Stimulated activated CD4-positive, alpha-beta T cell treated with anti-CD3 and anti-CD28 coated beads, Interleukin-15, amount 100 ng/mL, for 1 hour (primary cell): ENCODE measurements at places on chromosomes 1 and 21.

DNA sequence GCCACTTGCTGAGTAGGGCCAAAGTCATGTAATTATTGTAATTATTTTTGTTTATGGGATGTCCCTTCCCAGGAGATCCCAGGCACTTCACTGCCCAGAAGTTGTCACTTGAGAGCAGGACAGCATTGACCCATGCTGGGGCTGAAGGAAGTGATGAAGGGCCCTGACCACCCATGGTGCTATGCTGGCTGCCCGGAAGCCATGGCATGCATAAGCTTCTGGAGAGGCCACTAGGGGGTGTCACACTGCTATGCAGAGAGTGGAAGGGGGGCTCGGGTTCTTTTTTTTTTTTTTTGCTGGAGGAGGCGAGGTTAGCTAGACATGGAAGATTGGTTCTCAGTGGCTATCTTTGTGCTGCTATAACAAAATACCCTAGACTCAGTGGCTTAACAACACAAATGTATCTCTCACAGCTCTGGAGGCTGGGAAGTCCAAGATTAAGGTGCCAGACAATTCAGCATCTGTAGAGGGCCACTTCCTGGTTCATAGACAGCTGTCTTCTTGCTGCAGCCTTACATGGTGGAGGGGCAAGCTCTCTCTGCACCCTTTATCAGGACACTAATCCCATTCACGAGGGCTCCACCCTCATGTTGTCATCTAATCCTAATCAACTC, 84.9 kb downstream of the CNIH3 start:
- no peak for DNase-seq

DNA sequence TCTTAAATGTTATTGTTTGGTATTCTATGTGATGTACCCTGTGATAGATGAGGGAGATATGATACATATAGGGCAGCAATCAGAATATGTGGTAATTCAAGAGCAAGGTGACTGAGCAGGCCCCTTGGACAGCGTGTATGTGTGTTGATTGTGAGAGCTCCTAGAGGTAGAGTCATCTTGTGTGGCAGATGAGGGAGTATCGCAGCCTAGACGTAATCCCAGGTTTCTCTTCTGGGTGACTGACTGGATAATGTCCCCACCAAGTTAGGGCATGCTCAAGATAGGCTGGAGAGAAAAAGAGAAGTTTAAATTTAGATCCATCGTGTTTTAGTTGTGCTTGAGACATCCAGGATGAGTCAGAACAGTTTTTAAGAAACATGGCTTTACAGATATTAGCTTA, 185.3 kb downstream of the ZP4 start:
- no peak for DNase-seq

- DNase-seq = no peak
Observed at GRCh38 chr1:107620753-107621152, 344.2 kb downstream of the VAV3 start.

DNA sequence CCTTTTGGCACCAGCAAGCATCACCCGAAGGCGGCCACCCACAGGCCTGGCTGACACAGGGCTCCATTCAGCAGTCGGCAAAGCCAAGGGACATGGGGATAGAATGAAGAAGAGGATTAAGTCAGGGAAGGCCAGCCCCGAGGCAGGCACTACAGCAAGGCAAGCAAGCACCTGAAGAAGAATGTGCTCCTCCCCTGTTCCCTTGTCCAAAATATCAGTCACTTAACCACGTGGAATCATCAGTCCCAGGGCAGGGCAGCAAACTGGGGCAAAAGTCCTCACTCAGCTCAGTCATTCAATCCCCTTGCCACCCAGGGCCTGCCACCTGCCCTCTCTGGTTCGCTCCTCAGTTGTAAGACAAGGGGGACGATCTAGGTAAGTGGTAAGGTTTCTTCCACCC, 9.3 kb downstream of the KANK4 start:
- no peak for DNase-seq

GRCh38 chr21:29018540-29018939, 609 bp downstream of the RWDD2B start:
- DNase-seq = no peak

DNA sequence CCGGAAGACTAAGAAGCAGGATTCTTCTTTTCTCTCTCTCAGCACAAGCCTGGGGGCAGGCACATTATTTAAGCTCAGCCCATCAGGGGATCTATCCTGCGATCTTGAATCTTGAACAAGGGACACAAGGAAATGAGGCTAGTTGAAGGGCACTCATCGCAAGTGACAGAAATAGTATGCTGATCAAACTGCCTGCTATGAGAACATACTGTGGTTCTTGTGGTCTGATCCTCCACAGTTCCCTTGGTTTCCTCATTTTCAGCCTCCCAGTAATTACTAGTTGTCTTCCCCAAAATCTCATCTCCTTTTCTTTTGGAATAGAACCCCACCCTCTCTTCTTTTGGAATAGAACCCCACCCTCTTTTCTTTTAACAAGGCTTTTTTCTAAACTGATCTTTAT, 6.5 kb downstream of the ANKRD45 start:
- no peak for DNase-seq

- DNase-seq = no peak
Observed at GRCh38 chr1:83794384-83794783, 204.5 kb downstream of the TTLL7 start.

DNA sequence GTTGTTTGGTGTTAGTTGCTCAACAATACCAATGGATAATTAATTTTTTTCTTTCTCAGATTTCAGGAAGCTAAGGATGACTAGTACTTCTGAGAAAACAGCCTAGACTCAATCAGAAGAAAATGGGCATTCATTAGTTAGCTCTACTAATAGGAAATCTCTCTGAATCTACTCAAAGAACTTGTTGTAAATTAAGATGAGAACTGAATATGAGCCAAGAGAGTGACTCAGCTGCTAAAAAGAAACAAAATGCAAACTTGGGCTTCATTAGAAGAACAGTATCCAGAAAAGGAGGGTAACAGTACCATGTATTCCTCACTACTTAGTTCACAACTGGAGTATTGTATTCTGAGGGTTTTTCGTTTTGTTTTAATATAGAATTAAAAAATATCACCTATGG, 12.5 kb downstream of the FOXJ3 start:
- no peak for DNase-seq

- DNase-seq = no peak
Observed at GRCh38 chr1:45922813-45923212, 119.4 kb downstream of the MAST2 start.

GRCh38 chr1:211281320-211282022, 22.3 kb downstream of the RCOR3 start:
- no peak for DNase-seq

GRCh38 chr1:5920201-5920600, 72.0 kb downstream of the NPHP4 start:
- DNase-seq = no peak

DNA sequence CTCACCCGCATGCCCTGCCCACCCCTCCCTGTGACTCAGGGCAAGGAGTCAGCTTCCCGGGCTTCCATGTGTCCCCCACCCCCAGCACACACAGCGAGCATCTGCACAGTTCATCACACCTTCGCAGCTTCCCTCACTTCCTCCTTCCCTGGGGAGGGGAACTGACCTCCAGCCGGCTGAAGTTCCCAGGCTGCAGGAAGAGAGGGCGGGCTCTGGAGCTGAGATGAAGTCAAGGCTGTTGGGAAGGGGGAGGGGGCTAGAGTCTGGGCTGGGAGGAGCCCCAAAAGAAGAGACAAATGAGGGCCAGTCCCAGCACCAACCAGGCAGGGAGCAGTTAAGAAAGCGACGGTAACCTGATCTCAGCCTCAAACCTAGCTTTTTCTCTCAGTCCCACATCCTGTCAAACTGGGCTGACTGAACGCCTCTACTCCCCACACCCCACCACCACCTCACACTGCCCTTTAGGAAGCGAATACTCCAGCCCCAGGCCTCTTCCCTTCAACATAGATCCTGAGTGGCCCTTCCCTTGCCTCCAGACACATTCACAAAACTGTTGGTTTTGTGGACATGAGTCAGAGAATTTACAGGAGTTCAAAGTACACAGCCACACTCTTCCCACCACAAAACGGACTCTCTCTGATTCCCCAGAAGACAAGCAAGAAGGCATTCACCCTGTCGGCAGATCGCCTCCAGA, 1.8 kb downstream of the RHOC start:
- no peak for DNase-seq

DNA sequence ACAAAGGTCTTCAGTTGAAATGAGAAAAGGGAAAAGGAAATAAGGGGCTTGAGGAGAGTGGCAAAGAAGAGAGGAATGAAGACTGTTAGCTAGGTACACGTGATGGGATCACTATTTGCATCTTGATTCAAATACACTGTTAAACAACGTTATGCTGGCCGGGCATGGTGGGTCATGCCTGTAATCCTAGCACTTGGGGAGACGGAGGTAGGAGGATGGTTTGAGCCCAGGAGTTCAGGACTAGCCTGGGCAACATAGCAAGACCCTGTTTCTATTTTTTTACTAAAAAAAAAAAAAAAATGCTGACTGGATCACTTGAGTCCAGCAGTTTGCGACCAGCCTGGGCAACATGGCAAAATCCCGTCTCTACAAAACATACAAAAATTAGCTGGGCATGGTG, 2.4 kb downstream of the RBM34 start:
- DNase-seq = no peak
